ENCODE measurements at places on chromosomes 7 and 10.

DNA sequence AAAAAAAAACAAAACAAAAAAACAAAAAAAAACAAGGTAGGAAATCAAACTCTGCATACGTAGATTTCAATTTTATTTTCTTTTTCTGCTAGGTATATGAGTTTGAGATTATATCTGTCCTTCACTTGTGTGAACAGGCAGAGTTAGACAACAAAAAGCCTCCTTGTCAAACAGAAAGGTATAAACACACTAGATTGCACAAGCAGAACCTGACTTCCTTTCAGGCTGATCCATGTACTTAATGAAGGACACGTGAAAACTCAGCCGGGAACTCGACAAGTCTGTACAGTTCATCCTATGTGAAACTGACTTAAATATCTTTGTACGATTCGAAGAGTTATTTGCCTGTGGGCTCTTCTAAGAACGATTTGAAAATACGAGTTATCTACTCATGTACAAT lies 254.1 kb downstream of the ARL4A start:
- DNase-seq: no peak

DNA sequence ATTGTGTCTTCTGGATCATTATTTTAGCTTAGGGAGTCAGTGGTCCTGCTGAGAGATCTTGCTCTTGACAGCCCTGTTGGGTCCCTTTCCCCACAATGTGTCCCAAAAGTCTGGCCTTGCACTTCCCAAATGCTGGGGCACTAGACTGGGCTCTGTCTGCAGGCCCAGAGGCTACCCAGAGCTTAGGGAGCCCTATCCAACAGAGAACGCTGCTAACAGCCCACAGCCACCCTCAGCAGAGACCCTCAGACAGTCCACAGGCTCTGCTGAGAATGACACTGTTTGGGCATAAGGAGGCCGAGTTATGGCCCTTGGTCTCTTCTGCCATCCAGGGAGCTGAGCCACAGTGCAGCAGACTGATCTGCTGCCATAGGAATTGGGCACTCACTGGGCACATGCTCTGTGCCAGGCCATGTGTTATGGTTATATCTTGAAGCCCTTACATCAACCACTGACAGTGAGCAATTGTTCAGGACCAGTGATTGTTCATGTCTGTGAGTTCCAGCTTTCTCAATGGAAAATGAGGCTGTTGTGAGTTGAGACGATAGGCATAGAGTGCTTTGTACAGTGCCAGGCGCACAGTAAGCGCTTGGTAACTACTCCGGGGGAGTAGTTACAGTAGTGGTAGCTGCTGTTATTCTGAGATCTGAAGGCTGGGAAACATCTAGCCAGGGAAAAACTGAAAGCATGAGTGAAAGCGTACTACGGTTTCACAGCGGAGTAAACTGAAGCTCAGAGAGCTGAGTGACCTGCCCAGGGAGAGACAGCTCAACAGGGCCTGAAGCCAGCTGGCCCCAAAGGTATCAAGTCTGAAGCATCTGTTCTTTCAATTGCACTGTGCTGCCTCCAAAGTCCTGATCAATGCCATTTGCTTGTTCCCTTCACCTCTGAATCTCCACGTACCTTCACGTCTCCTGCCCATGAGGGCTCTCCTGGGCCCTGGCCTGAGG lies 77.6 kb upstream of the PRLHR start:
- no peak for DNase-seq

GRCh38 chr10:124672181-124672638 lies 72.0 kb downstream of the FAM53B start:
- no peak for DNase-seq

DNA sequence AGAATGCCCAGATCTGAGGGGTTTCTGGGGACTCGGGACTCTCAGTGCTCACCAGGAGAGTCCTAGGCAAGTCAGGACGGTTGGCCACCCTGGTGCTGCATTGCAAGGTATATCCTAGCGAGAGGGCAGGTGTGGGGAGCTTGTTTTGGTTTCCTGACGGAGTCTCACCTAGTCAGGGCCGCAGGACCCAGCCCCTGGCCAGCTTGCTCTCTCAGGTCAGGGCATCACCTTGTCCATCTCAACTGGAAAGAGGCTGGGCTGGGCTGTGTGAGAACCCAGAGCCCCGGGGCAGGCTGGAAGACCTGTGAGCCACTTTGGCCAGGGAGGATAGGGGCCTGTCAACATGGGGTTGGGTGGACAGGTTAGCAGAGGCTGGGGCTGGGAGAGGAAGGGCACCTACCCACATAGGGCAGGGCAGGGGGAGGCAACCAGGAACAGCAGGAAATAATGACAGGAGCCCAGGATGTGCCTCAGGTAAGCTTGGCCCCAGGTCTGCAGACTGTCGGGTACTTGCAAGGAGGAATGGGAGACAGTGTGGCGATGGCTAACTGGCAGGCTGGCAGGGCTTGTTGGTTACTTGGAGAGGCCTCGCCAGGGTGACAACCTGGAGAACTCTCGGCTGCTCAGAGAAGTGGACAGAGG lies 31.5 kb downstream of the DNAJB12 start:
- no peak for DNase-seq

Measured in SIG-M5 (cell line).